Right ventricle myocardium inferior (tissue), 1 donor: ENCODE measurements at places on chromosomes 5 and 9. TPM values are rescaled to one million over a fixed set of nuclear protein-coding genes. Genes with fewer than 3 reads are reported as not detected.

- no peak for DNase-seq
Observed at GRCh38 chr5:126519637-126520592, 75.1 kb downstream of the ALDH7A1 start.

MARCOL gene
- total RNA-seq, result not detected

DNA sequence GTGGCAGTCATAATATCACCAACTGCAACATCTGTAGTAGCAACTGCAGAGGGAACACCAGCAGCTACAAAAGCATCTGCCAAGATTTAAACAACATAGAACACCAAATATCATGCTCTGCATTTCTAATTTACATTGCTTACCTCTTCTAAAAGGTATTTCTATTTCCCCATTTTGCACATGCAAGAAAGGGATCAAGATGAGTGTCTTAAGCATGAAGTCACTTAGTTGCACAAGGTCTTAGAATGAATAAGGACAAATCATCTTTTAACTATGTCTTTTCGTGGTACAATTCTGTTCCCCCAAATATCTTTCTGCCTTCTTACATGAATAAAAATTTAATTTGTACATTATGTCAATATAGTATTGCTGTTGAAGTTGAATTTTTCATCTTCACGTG is 1746.4 kb downstream of the EFNA5 start:
- no peak for DNase-seq

TDRD7 gene
- 8.7 TPM for total RNA-seq

- peak; percentile 53 for DNase-seq
Observed at GRCh38 chr5:374631-375335, 53.3 kb downstream of the AHRR start.

- DNase-seq, result peak; percentile 31
Observed at GRCh38 chr9:21528123-21528808, 46.2 kb upstream of the IFNE start.

DNA sequence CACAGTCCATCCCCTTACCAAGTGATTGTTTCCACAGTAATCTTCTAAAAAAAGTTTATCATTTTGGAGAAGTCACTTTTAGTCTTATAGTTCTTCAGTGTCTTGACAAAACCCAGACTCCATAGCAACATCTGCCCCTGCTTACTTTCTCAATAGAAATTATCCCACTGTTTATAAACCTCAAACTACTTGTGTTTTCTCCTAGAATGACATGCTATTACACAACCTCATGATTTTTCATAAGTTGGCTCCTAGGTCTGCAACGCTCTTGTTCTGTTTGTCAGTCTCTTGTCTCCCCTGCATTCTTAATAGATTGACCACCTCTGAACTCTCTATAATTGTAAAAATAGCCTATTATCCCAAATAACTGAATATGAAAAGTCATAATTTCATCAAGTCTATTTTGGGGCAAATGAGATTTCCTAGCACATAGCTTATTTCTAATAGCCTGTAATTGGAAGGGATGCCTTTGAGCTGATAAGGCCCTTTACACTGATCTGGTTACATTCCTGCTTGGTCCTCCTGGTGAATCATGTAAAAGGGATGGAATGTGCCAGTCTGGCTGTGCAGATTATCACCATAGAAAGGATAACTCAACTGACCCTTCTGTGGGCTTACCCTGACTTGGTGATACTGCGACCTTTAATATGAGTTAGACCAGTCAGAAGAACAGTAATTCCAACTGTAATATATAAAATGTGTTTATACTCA is 69.6 kb downstream of the CHSY3 start:
- DNase-seq, result no peak

- DNase-seq, result no peak
Observed at GRCh38 chr5:136174021-136174659, 18.8 kb downstream of the SMIM32 start.

GLRA1 gene
- total RNA-seq, result not detected

GRCh38 chr5:125310749-125311148 is 564.3 kb upstream of the ZNF608 start:
- no peak for DNase-seq

DNA sequence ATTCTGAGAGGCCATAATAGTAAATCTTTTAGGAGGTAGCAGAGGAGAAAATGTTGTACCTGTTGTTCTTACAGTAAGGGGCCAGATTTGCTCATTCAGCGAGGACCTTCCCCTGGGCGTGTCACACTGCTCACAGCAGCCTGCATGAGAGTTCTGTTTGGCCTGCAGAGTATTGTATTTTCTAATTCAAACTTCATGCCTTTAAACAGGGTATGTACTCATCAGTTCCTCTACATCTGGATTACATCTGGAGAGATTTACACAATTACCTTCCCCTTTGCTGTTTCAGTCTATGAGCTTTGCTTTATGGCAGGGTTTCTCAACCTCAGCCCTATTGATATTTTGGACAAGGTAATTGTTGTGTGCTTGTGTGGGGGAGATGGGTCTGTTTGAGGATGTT is 170.9 kb upstream of the STK32A start:
- no peak for DNase-seq

NFIB gene
- 116 TPM for total RNA-seq

- no peak for DNase-seq
Observed at GRCh38 chr9:13513286-13513685, 233.8 kb upstream of the MPDZ start.

GRCh38 chr9:88949425-88949824 is 41.8 kb upstream of the S1PR3 start:
- no peak for DNase-seq

DNA sequence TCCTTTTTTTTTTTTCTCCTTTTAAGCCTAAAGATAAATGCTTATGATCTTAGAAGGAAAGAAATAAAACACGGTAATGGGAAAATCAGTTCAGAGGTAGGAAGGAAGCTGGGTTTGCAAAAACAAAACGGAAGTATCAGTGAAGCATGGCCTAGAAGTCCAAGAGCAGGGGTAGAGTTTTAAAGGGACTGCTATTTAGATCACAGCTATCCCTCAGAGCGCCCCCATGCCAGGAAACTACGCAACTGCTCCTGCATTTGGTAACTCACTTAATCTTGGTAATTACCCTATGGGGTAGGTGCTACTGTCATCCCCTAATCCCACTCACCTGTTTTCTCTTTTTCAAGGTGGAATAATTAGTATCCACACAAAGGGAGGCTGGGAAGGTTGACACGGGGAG is 16.0 kb downstream of the TLE1 start:
- DNase-seq, result no peak

GRCh38 chr5:119019501-119019900 is 31.2 kb upstream of the DTWD2 start:
- no peak for DNase-seq

ZDHHC11B gene
- total RNA-seq, result 14.7 TPM

DNA sequence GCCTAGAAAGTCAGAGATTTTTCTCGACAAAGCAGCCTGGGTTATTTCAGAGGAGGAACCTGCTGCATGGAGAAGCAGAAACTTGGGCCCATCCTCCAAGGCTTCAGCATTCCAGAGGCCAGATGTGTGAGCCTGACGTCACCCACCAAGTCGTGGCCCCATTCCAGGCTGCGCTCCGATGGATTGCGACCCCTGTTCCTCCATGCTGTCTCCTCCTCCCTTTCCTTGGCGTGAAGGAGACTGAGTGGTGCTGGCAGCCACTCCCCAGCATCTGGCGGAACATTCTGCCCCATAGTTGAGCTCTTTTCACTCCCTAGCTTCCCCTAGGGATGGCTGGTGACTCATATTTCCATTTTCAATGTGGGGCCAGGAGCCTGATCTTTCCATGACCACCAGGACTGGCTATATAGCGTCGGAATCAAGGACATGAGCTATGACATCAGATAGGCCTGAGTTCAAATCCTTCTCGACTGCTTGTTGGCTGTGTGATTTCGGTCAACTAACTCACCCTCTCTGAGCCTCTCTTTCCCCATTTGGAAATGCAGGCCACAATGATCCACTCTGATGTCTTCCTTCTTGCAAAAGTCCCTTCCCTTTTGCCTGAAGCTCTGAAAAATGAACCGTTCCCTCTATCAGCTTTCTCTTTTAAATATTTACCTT is 24.5 kb upstream of the DUSP1 start:
- peak; percentile 95 for DNase-seq

PCDHGA4 gene
- total RNA-seq, result 7.8 TPM

PCDHGB2 gene
- 8.3 TPM for total RNA-seq

DNA sequence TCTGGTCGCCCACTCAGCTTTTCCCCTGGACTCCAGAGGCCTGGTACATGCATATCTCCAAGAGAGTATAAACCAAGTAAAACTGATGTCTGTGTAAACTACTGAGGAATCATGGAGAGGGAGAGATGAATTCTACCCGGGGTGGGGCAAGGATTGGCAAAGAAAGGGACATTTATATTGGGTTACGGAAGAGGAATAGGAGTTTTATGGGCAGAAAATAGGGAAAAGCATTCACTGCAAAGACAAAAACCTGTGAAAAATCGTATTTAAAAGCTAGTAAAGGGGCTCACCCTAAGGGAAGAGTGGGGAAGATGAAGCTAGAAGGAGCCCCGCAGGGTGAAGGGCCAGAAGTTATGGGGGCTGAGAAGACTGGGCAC is 248.0 kb upstream of the KLF4 start:
- DNase-seq, result no peak

DNA sequence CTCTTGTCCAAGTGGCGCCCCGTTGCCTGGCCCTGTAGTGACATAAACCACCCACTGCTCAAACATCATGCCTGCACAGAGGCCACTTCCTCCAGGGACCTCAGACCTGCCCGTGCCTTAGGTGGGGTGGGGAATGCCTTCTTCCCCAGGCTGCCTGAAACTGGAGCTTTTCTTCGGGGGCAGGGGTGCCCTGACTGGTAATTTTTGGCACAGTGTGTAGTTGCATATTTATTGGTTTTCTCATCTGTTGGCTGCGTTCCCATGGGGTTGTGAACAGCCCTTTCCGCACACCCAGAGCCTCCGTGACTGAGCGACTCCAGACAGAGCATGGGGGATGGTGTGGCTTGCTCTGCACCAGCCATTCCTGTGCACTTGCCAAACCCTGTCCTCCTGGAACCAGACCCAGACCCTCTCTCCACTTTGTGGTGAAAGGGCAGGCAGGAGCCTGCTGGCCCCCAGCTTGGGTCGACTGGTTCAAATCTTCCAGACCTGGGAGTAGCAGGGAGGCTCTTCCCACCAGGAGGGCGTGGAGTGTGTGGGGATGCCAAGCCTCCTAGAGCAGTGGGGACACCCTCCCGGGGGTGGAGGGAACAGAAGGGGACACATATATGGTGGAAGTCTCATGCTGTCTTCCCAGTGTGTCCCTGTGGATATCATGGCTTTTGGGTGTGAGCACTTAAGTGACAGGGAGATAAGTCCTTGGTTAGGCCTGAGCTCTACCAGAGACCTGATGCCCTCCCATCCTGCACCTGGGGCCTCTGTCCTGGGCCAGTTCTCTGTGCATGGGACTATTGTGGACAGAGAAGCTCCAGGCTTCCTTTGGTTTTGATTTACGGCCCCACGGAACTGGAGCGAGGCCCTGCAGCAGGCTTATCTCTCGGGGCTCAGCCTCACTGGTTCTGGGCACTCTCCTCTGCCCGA is 39.6 kb downstream of the WNK2 start:
- peak; percentile 63 for DNase-seq

GRCh38 chr5:97923496-97923895 is 740.4 kb upstream of the RIOK2 start:
- no peak for DNase-seq

ARID3C gene
- not detected for total RNA-seq

HAVCR2 gene
- 3.5 TPM for total RNA-seq

DNA sequence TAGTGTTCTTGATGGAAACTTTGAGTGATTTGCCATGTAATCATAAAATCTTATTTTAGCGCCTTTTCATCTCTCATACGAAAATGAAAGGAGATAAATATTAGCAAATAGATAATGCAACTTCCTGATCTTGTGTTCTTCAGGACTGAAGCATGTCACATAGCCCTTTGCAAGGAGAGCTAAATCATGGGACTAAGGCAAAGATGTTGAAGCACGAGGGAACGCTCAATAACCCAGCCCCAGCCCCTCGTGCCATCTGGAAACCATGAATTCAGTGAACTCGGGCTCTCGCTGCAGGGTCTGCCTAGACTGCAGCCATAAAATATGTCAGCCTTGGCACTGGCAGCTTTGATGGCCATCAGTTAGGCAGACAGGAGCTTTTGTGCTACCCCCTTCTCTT is 58.2 kb downstream of the F2RL2 start:
- no peak for DNase-seq
